ENCODE measurements at places on chromosomes 6 and 20.

DNA sequence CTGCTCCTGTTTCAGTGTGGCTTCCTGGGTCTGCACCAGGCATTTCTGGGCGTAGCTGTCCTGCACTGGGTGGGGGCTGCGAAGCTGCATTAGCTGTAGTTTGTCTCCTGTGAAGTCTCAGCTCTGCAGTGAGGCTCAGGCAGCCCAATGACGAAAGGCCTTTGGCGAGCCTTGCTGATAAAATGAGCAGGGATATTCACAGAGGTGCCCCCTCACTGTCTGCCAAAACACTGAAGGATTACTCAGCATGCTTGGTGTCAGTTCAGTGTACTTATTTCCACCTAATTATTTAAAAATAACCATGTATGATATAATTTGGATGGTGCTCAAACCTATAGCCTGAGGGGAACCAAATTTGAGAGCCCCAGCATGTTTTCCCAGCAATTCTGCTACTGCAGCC, 73.5 kb downstream of the ECT2L start:
- DNase-seq: no peak

DNA sequence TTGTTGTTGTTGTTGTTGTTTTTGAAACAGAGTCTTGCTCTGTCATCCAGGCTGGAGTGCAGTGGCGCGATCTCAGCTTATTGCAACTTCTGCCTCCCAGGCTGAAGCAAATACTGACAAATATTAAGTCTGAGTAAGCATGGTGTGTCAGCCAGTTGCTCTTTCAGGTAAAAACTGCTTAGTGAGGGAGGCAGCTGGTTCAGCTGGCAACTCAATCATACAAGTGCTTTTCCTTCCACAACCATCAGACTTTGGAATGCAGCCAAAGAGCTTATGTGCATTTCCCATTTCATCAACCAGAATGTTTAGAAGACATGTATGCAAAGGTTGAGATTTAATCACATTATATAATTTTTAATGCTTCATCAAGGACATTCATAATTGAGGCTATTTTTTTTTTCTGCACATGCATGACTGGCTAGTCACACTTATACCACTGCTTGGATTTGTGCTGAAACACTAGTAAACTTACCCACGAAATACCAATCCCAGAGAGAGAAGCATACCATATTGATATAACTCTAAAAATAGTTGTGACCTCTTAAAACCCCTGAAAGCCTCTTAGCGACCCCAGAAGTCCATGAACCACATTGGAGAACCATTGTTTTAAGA, 56.0 kb downstream of the CLIC5 start:
- no peak for DNase-seq

DNA sequence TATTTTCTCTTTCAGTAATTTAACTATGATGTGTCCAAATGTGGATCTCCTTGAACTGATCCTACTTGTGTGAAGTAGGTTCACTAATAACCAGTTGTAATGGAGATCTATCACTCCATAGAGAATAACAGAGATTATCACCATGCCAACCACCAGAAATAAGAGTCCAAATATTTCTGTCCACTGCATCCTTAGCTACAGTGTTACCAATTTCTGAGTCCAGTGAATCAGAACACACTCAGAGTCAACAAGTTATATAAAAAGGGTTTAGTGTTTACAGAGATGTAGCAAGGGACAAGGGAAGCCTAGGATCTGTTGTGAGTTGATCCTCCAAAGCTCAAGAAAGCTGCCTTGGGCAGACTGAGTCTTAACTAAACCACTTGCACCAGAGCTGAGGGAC, 882.8 kb downstream of the TBC1D32 start:
- no peak for DNase-seq

DNA sequence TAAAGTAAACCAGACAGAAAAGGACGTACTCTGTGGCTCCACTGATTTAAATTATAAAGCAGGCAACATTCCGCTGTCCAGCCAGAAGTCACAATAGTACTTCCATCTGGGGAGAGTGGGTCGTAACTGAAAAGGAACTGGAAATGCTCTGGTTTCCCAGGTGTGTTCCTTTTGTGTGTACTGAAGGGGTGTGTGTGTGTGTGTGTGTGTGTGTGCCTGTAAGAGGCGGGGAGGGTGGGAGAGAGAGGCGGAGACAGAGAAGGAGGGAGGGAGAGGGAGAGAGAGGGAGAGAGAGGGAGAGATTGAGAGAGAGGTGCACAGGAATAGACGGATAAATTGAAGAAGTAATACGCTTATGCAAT, 178.4 kb upstream of the ZNF184 start:
- DNase-seq: no peak

DNA sequence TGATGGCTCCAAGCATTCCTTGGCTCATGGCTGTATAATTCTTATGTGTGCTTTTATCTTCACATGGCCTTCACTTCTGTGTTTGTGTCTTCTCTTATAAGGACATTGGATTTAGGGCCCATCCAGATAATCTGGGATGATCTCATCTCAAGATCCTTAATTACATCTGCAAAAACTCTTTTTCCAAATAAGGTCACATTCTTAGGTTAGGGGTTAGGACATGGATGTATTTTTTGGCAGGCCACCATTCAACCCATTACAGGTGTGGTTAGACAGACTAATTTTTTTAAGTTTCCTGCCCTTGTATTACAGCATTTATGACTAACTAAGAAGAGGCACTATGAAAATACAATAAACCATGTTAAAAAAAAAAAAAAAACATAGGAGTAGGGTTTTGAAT, 254.0 kb downstream of the TPBG start:
- DNase-seq: no peak

DNA sequence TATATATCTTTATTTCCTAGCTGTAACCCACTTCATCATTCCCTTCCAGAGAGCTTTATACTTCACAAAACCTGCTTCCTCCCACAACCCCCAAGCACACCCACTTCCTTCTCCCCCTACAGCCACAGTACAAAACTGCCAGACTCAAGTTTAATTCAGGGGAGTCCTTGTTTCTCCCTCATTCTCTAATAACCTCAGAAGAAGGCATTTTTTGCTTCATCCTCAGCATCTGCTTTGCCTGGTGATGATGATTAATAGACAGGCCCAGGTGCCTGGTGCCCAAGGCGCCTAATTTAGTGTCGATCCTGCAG, 414.3 kb downstream of the KIF16B start:
- no peak for DNase-seq

- DNase-seq: no peak
Measured at GRCh38 chr6:148578489-148578814, 168.4 kb upstream of the UST start.

DNA sequence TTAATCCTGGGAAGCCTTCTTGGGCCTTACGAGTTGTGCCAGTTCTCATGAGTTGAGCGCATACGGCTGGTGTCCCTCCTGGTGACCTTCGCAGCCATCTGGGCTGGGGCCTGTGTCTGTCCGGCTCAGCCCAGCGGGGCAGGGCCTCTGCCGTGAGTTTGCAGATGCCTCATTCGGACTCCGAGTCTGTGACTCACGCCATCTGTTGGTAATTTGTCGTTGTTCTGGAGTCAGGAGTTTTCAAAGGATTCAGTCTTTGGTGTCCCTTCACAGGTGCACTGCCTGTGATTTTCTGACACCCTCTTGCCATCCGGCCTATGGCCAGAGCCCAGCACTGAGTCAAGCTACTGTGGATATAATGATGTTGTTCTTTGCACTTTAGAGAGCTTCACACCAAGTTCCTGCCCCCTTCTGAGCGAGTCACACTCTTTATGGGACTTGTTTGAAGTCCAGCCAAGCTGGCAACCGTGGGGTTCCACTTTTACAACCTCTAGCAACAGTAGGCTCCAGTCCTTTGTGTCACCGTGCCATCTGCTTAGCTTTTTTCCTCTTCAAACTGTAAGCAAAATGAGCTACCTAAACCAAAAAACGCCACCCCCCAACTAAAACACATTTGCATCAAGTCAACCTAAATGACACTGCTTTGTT, 175.6 kb downstream of the AIG1 start:
- DNase-seq: no peak

GRCh38 chr20:37567671-37568588, 40.3 kb upstream of the BLCAP start:
- no peak for DNase-seq

DNA sequence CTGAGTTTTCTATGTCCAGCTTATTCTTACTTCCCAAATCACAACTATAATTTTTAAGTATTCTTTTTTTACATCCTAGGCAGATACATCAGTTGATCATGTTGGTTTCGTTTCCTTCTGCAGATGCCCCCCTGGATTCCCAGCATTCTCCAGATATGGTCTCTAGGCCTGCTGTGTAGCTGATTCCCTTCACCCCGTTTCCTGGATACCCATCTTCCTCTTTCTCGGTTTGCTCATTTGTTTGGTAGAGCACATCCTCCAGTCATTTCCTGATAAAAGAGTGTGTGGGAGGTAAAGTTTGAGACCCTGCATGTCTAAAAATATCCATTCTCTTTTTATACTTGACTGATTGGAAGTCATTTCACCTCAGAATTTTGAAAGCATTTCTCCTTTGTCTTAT, 66.4 kb downstream of the ANKS1A start:
- no peak for DNase-seq

DNA sequence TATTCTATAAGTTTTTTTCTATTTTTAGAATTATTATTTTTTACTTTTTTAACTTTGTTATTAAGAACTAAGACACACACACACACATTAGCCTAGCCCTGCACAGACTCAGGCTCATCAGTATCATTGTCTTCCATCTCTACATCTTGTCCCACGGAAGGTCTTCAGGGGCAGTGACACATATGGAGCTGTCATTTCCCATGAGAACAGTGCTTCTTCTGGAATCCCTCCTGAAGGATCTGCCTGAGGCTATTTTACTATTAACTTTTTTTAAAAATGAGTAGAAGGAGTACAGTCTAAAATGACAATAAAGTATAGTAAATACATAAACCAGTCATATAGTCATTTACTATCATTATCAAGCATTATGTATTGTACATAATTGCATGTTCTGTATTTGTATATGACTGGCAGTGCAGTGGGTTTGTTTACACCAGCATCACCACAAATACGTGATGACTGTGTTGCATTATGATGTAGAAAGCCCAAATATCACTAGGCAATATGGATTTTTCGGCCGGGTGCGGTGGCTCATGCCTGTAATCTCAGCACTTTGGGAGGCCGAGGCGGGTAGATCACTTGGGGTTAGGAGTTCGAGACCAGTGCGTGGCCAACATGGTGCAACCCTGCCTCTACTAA, 57.9 kb downstream of the HIVEP1 start:
- no peak for DNase-seq

DNA sequence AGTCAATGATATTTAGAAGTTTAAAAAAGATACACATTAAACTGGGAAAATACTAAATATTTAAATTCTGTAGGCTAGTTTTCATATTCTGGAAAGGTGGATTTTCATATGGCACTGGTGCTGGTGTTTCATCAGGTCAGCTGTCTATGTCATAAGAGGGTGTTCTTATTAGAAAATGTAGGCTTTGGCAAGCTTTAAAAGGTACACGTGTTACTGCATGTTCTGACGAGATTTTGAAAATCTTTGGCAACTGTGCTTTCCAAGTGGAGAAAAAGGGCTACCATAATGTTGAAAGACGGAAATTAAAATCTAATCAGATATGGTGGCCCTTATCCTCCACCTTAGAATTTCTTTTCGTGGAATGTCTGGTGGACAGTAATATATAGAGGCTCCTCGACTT, 30.0 kb downstream of the SLC22A3 start:
- DNase-seq: no peak

DNA sequence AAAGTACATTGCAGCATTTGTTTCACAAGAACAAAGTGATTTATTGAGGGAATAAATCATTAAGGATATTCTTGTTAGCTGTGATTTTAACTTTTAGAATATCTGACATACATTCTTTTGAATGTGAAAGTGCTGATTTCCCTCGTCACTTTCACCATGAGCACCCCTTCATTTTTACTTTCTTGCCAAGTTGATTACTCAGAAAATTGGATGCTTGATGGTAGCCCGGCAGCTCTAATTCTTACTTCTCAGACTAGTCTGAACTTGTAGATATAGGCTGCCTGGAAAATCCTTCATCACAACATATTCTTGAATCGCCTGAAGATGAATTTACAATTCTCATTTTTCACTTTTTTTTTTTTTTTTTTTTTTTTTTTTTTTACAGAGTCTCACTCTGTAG, 147.1 kb upstream of the SMLR1 start:
- DNase-seq: no peak

GRCh38 chr20:8589956-8590355, 457.9 kb downstream of the PLCB1 start:
- no peak for DNase-seq

GRCh38 chr20:35888657-35889056, 65.6 kb downstream of the SCAND1 start:
- DNase-seq: no peak

GRCh38 chr6:56043076-56043475, 167.7 kb upstream of the BMP5 start:
- no peak for DNase-seq

- no peak for DNase-seq
Measured at GRCh38 chr6:99645986-99646385, 39.4 kb downstream of the PRDM13 start.

DNA sequence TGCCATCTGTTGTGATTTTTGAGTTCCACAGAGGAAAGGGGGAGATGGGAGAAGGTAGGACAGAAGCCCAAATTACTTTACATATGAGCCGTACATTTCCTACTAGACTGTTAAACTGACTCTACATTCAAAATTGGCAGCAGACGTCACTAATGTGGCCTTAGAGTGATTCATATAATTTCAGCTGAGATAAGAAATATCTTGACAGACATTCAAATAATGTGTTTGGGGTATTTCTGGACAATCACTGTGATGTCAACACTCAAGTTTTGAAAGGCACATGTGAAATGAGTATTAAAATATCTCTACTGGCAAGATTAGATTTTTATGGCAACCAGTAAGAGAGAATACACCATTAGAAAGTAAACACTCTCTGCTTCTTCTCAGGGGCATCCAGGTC, 104.0 kb downstream of the MTFR2 start:
- no peak for DNase-seq

- DNase-seq: no peak
Measured at GRCh38 chr6:47734831-47735481, 36.6 kb downstream of the ADGRF4 start.

DNA sequence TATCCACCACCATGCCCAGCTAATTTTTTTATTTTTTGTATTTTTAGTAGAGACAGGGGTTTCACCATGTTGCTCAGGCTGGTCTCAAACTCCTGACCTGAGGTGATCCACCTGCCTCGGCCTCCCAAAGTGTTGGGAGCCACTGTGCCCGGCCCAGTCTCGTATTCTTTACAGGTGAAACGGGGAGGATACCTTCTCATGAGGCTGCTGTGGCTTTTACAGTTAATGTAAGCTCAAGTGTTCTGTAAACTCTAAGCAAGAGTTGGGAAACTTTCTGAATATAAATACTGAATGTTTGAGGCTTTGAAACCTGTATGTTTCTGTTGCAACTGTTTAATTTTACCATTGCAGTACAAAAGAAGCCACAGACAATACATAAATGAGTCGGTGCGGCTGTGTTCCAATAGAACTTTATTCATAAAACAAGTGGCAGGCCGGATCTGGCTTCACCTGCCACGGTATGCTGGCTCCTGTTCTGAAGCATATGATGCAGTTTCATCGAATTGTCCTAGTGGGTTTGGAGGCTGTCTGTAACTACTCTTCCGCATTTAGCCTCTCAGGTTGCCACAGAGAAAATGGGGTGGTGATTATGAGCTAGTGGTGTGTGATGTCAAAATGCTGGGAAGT, 192.5 kb upstream of the ZFP64 start:
- no peak for DNase-seq

- no peak for DNase-seq
Measured at GRCh38 chr6:93859971-93860370, 440.6 kb upstream of the EPHA7 start.

Data from activated CD4-positive, alpha-beta T cell treated with anti-CD3 and anti-CD28 coated beads, Interleukin-2, amount 10 ng/mL, durations not matched to agents 7 days and 5 days (primary cell).